ENCODE measurements at places on chromosomes 11 and 22.

GRCh38 chr11:100240025-100240539, 447.0 kb upstream of the ARHGAP42 start:
- DNase-seq = no peak

GRCh38 chr22:42623301-42623751, 8.6 kb upstream of the POLDIP3 start:
- DNase-seq = no peak

- no peak for DNase-seq
Observed at GRCh38 chr11:88813233-88813915, 252.4 kb downstream of the GRM5 start.

DNA sequence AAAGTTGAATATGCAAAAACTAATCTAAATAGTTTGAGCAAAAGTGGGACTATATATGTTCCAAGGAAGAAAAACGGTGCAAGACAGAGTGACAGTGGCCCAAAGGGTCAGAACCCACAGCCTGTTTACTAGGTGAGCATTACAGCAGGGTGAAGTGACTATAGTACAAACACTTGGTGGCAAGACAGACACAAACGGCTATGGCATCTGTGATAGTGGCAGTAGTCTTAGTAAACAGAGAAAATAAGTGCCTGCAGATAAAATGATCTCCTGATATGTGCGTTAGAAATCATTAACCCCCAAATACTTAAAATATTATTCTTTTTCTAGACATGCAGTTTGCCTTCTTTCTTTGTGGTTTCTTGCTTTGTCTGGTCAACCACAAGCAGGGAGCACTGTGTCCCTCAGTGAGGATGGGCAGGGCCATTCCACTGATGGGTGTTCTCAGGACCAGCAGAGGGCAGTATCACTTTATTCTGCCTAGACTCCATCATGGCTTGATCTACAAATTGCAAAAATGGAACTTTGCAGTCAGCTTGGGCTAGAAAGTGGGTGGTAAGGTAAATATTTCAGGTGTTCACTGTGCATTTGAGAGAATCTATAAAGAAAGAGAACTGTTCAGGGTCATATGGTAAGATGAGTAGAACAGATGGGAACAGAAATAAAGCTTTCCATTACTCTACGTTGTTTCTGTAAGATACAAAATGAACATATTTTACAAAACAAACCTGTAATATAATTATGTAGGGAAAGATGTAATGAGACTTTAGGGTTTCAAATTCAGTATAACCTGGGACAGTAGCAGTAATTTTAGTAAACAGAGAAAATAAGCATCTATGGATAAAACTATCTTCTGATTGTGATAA, 198.2 kb downstream of the SWAP70 start:
- DNase-seq = peak; percentile 73

DNA sequence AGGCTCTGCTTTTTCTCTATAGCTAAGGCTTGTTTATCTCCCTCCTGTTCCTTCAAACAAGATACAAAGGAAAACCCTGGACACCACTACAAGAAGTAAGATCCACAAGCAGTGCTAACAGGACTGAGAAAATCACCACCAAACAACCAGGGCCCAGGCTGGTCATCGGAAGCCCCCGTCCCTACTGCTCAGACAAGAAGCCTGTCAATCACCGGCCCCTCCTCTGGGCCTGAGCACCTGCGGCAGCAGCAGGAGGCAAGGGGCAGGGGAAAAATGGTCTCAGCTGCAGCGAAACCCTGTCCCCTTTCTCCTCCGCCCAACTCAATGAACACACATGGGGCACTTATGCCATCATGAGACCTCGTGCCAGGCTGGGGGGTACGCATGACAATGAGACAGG, 155.2 kb downstream of the CEP164 start:
- DNase-seq = no peak

DNA sequence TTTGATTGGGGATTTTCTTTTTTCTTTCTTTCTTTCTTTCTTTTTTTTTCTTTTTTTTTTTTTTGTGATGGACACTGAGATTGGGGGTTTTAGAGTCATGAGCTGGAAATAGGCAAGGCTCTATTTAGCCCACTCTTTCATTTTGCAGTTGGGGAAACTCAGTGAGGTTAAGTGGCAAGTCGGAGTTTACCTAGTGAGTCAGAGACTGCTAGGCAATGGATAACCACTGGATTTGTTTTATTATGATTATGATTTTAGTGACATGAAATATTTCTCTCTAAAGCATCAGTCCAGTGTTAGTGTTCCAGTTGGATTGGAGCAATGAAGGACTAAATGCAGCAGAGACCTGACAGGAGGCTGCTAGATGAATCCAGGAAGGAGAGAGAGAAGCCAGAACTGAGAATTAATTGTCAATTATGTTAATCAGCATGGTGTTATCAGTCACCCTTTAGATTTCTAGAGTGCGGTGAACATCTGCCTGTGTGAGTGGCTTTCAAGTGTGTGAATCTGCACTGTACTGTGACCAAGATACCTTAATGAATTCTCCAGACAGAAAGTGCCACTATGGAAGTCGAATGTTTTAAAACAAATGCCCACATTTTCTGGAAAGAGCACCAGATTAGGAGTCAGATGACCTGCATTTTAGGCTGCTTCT, 10.9 kb downstream of the BMAL1 start:
- no peak for DNase-seq

- no peak for DNase-seq
Observed at GRCh38 chr22:32800158-32800882, 1.2 kb upstream of the TIMP3 start.

DNA sequence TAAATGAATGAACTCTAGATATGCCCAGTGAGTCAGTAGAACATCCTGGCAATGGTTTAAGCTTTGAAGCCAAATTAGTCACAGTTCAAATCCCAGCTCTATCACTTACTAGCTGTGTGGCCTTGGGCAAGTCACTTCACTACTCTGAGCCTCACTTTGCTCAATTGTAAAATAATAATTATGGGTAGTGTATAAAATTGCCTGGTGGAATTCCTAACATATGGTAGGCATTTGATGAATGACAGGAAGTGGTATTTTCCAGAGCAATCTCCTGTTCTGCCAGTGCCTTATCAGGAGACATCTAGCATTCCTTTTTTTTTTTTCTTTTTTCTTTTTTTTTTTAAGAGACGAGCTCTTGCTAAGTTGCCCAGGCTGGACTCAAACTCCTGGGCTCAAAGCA, 13.0 kb downstream of the SCN4B start:
- no peak for DNase-seq

- no peak for DNase-seq
Observed at GRCh38 chr11:35629914-35630313, 11.7 kb downstream of the FJX1 start.

GRCh38 chr11:115985896-115986295, 481.7 kb upstream of the CADM1 start:
- DNase-seq = no peak

GRCh38 chr11:114668109-114668508, 10.2 kb upstream of the NXPE2 start:
- no peak for DNase-seq

DNA sequence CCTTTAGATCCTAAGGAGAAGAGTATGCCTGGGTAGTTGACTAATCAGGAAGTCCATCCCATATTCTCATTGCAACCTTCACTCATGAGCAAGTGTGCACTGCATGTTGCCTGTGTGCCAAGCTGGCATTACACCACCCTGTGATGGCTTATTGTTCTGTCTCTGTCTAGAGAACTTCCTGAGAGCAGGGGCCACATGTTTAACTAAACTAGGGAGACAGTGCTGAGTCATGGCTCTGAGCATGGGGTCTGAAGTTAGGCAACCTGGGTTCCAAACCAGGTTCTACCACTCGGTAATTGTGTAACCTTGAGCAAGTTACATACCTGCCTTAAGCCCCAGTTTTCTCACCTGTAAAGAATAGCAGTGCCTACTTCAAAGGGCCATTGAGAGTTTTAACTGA, 39.6 kb downstream of the CSNK2A3 start:
- DNase-seq = no peak

DNA sequence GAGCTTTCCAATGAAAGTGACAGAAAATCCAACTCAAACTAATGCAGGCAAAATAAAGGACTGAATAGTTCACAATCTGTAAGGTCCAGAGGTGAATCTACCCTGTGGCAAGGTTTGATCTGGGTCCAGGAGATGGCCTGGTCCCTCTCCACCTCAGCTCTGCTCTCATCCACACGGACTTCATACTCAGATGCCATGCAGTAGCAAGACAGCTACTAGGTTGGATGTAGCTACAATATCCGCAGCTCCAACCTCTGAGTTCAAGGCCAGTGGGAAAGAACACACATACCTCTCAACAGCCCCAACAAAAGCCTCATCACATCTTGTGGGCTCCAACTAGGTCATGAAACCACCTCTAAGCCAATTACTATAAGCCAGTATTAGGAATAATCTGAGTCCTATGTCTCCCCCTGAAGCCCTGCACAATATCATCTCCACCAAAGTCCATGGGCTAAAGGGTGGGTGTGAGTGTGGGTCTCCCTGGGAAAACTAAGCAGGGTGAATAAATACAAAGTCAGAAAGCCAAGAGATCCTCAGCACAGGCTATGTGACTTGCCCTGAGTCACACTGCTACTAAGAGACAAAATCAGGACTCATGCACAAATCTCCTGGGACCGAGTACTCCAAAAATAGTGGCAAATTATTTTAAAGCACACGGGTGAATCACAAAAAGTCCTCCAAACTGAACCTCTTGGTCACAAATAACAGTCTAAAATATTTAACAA, 78.8 kb downstream of the LARGE1 start:
- DNase-seq = no peak

DNA sequence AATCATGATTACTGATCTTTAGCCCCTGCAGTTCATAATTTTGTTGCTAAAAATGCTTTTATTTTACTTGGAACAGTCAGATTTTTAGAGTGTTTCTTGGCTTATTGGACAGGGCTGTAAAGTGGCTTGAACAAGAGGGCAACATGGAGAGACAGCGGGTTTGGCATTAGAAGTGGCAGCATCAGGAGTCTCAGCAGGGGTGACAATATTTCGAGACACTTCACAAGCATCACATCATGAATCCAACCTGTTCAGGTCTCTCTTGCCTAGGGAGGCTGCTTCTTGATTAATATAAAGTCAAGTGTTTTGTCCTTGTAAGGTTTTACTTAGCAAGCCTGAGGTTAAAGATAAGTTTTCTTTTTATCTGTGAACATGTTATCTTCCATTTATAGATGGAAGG, 2249.5 kb downstream of the LRRC4C start:
- DNase-seq = no peak

DNA sequence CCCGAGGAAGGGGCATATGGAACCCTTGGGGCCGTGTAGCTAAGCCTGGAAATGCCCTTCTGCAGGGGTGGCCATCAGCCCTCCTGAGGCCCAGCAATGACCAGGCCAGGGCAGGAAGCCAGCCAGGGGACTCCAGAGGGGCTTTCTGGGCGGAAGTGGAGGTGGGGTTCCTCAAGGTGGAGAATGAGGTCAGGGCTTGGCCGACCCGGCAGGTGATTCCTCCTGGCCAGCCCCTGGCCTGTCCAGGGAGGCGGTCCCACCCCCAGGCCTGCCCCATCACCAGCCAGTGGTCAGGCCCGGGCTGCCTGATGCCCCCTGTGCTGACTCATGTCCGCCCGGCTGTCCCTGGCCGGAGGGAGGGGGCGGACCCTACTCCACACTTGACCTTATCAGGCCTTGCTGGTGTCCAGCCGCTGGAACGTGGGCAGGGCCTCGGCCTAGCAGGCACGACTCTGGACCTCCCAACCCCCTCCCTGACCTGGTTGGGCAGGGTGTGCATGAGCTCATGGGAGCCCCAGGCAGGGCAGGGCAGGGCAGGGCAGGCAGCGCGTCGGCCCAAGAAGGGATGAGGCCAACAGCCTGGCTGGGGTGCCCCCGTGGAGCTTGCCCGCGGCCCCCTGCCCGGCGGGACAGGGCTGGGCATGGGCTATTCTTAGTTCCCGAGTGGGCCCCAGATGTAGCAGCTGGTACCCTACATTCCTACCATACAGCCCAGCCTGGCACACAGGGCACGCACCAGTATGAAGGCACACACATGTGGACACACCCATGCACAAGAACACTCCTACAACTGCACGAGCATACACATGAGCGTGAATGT, 35.9 kb downstream of the RPL3 start:
- no peak for DNase-seq

- DNase-seq = peak; percentile 50
Observed at GRCh38 chr11:69915501-69916250, 96.5 kb upstream of the FGF3 start.

GRCh38 chr11:70785372-70785771, 387.0 kb downstream of the CTTN start:
- DNase-seq = no peak

- DNase-seq = no peak
Observed at GRCh38 chr11:111213256-111213655, 32.3 kb upstream of the POU2AF2 start.

DNA sequence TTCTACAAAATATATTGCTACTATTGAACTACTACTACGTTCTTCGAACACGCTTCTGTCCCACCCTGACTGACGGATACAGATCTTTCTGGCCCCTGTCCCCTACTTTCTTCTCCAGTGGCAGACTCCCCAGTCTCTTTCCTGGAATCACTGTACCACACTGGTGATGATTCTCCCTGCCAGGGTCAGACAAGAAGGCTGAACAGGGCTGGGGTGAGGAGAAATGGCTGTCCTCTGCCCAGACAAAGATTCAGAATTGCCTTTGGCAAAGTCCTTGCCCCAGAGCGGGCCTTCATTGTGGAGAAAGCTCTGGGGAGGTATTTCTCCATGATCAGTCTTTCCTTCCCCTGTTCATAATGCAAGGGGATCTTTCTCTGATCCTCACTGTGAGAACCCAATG, 1417.1 kb downstream of the BRD1 start:
- no peak for DNase-seq

DNA sequence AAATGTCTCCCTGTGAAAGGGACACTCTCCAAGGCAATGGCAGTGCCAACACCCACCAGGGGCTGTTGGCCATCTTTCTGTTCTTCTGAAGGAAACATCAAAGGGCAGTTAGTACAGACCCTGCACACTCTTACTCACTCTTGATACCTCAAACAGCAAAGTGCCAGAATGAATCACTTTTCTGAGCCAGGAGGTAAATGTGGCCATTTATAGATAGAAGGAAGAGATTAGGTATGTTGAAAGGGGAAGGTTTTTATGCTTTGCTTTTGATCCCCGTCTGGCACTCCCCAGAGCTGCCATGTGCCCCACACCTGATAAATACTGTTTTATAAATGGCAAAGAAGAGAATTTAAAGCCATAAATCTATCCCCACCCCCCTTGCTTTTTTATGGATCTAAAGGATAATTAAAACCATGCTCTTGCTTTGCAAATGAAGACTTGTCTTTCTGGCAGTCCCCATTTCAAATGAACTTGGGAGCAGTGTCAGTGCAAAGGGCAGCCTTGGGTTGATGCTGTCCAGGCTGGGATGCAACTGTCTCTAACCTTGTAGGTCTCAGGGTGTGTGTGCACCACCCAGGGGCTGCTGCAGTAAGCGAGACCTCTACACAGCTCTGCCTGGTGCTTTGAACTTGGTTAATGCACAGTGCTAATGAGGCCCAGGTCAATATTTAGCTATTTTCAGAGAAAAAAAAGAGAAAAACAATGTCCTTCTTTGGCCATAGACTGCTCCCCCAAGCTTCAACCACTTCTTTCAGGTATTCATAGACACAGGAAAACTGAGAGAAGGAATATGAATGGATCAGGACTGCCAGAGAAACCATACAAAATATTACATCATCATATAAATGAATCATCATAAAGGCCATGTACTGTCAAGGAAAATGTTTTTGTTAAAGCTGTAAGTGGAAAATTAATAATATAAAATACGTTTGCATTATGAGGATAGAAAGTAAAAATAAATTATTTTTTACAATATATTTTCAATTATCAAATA, 207.5 kb downstream of the ETS1 start:
- no peak for DNase-seq
